ENCODE measurements at places on chromosomes 1 and 21.

DNA sequence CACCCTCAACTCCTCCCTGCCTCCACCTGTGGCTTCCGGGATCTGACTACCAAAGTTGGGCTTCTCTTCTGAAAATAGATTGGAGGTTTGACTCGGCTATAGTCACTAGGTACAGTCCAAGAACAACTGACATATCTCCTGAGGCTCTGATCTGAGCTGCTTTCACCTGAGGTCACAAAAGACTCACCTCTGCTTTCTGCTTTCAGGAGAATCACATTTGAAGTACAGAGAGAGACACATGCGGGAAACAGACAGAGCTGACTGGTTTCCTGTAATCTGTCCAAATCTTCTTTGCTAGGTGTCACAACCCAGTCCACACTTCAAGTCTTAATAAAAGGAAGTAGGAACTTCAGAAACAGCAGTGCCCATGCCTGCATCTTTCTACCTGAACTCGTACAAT lies 245.4 kb upstream of the CHRM3 start:
- DNase-seq: no peak

GRCh38 chr1:62198781-62199125 lies 4.1 kb downstream of the L1TD1 start:
- DNase-seq: no peak

GRCh38 chr1:246971090-246971721 lies 36.7 kb downstream of the ZNF695 start:
- DNase-seq: peak; percentile 6

DNA sequence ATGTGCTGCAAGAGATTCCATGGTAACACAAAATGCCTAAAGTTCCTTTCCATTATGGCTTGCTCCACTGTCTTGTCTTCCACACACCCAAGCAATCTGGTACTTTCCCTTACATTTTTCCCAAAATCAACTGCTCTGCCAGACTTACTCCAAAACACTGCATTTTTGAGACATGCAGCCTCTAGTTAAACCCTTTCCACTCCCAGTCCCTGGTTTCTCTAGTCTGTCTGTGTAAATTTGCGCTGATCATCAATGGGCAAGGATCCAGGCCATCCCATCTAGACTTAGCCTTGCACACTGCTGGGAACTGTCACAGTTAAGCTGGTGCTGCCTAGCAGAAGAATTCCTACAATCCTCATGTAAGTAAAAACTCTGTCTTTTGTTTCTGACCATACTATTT lies 47.8 kb downstream of the DAB1 start:
- no peak for DNase-seq

GRCh38 chr1:74343216-74343615 lies 108.0 kb downstream of the TNNI3K start:
- DNase-seq: no peak

- no peak for DNase-seq
Measured at GRCh38 chr21:20652846-20653245, 345.4 kb upstream of the NCAM2 start.

GRCh38 chr1:246705368-246705767 lies 18.8 kb upstream of the SCCPDH start:
- DNase-seq: no peak

DNA sequence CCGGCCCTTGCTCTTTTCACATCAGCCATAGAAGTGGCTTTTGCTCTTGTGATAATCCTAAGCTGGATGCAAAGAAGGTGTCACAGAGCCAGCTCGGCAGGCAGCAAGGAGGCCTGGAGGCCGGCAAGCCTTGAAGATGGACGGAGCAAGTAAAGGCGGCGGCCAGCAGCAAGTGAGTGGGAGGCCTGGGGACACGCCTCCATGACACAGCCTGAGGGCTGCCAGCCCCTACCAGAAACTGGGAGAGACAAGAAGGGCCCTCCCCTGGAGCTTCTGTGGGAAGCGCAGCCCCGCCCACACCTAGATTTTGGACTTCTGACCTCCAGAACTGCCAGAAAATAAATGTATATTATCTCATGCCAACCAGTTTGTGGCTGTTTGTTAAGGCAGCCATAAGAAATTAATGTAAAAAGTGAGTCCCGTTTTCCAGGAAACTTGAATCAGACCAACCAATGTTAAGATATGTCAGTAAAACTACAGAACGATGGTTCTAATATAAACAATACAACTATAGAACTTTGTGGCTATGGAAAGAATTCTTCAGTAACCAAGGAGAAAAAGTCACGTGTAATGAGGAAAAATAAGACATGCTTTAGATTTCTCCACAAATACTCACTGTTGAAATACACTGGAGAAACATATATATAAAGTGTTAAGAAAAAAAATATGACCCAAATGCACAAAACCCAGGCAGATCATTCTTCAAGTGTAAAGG lies 49.9 kb downstream of the BACE2 start:
- no peak for DNase-seq

- no peak for DNase-seq
Measured at GRCh38 chr1:41097105-41097504, 75.6 kb upstream of the SLFNL1 start.

GRCh38 chr1:63790989-63791388 lies 17.2 kb downstream of the ROR1 start:
- no peak for DNase-seq

DNA sequence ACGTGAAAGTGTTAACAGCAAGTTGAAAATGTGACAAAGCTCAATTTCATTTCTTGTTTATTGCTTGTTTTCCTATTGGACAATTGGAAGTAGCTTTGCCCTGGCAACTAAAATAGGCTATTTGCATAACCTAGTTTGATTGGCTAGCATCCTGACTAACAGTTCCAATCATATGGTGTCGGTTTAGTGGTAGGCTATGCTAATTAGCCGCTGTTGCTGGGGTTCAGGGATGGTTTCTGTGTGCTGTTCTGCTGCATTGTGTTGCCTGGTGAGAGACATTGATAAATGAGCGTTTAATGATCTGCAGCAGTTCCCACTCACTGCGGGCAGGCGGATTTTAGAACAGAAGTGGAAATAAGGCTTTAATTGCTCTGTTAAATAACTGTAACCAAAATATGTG lies 68.5 kb downstream of the DYRK1A start:
- DNase-seq: peak; percentile 8

GRCh38 chr1:107683191-107683657 lies 281.8 kb downstream of the VAV3 start:
- no peak for DNase-seq

GRCh38 chr21:27713154-27714109 lies 746.5 kb upstream of the ADAMTS5 start:
- DNase-seq: no peak

DNA sequence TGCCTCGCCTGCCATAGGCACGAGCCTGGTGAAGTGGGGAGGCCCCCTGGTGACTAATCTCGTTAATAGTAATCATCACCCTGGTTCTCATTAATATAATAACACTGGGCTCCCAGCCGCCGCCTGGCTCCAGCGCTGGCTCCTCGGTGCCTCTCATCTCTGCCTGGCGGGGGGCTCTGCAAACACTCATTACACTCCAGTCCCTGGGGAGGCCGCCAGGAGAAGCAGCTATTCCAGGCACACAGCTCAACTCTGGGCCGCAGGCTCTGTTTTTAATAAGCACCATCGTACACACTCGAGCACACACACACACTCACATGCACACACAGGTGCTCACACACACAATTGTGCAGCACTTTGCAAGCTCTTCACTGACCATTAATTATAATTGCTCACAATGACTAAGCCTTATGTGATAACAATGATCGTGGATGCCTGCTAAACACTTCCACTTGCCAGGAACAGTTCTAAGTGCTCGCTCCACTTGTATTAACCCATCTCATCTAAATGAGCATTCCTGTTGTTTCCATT lies 52.2 kb downstream of the SDC3 start:
- no peak for DNase-seq

- no peak for DNase-seq
Measured at GRCh38 chr1:169928438-169929209, 34.9 kb upstream of the SCYL3 start.

DNA sequence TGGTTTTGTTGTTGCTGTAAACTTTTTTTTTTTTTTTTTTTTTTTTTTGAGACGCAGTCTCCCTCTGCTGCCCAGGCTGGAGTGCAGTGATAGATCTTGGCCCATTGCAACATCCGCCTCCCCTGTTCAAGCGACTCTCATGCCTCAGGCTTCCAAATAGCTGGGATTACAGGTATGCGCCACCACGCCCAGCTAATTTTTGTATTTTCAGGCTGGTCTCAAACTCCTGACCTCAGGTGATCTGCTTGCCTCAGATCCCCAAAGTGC lies 78.9 kb upstream of the SLC45A1 start:
- DNase-seq: no peak

- no peak for DNase-seq
Measured at GRCh38 chr1:203140743-203141520, 13.4 kb downstream of the ADORA1 start.

- DNase-seq: no peak
Measured at GRCh38 chr1:6614019-6614928, 743 bp downstream of the PHF13 start.

GRCh38 chr1:160117709-160118183 lies 2.2 kb downstream of the ATP1A2 start:
- no peak for DNase-seq

GRCh38 chr1:36517011-36517771 lies 34.5 kb upstream of the CSF3R start:
- DNase-seq: no peak

GRCh38 chr1:35122311-35122710 lies 43.1 kb downstream of the ZMYM1 start:
- no peak for DNase-seq

DNA sequence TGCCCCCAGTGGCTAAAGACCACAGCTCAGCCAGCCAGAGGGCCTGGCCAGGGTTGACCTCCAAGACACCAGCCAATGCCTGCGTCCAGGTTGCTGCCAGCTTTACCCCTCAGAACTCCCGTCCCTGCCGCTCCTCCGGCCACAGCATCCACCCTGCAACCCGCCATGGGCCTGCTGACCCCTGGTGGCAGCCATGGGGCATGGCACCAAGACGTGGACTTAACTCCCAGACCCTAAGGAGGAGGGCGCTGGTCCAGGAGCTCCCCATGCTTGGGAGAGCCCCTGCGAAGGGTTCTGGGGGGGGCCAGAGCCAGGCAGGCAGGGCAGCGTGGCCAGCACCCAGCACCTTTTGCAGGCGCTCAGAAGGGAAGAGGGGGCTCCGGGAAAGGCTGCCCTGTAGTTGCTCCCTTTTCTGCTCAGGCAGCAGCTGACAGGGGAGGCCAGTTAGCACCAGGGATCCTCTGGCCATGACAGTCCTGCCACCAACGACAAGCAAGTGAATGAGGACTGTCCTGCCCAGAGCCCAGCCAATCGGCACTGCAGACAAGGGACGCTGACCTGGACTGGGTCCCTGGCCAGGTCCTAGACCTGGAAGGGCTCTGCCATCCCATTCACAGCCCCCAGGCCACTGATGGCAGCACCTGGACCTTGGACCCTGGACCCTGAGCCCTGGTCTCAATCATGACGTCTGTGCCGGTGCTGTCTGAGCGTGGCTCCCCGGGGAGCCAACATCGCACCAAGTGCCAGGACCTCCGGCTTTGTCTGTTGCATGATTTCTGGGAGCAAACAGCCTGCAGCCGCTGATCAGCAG lies 246.2 kb downstream of the NPHP4 start:
- peak; percentile 17 for DNase-seq

DNA sequence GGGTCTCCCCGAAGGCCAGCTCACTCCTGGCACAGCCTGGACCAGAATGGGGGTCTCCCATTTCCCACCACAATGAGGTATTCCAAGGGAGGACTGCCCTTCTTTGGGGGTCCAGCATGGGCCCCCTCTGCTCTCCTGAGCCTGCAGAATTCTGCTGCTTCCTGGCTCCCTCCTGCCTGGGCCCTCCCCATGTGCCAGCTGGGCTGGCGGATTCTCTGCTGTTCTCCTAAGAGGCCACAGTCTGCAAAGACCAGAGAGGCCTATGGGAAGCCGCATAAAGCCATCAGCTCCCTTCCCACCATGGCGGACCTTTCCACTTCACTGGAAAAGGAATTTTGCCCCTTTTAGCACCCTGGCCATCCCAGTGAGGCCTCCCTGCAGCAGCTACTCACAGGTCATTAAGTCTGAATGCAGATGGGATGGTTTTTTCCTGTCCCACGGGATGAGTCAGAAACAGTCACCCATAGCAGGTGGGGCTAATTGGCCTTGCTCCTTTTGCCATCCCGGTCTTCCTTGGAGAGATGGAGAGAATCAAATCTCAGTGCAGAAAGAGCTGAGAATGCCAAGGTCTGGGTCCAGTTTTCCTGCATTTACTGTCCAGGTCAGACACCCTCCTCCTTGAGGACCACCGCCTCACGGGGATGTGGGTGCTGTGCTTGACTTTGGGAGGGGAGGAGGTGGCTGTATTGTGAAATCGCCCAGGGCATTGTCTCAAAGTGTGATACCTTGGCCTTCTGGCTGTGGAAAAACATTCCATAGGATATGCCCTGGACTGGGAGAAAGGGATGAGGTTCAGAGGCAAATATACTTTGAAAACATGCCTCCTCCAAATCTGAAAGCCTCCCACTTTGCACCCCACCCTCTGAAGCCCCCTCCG lies 23.2 kb downstream of the MYBPH start:
- no peak for DNase-seq

DNA sequence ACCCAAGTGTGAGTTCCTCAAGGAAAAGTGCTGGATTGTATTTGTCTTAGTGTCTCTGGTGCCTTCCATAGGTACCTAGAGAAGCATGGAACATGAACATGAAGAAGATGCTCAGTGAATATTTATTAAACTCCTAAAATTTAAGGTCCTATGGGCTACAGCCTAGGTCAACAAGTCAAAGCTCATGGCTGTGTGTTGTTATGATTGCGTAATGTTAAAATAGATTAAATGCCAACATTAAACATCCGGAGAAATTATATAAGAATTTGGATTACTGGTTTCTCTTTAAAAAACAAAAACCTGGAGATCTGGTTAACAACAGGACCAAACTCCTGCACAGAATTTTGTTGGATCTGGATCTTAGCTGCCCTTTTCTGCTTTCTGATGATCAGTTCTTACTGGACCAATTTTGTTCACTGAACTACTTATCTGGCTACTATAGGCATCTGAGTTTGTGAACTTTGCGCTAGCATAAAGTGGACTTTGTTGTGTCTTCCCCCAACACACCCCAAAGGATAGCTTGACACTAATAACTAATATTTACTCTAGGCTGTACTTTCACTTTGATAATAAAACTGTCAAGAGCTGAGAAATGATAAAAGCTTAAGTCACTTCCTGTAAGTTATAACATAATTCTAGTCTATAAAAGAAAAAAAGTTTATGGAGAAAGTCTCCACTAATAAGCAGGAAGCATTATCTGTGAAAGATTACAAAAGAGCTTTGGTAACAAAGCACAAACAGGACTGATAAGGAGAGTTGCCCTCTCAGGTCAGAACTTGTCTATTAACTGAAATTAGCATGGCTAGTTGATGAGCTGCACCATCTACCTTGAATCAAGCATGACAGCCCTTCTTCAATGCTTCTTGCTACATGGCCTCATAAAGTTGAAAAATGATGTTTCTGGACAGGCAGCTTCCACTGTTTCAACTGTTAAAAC lies 20.7 kb downstream of the F5 start:
- no peak for DNase-seq
